ENCODE measurements at places on chromosomes 12 and 14. TPM values are rescaled to one million over a fixed set of nuclear protein-coding genes. Genes with fewer than 3 reads are reported as not detected.

GRCh38 chr12:26798023-26798422 lies 35.0 kb downstream of the ITPR2 start:
- H3K4me3 ChIP-seq = no peak overlapping the region
- no peaks in the 10 kb centered on the region for H3K27me3 ChIP-seq
- H3K27ac ChIP-seq = no peak overlapping the region
- no peak for DNase-seq

SMARCD1 gene
- total RNA-seq = 62.3 TPM

DNA sequence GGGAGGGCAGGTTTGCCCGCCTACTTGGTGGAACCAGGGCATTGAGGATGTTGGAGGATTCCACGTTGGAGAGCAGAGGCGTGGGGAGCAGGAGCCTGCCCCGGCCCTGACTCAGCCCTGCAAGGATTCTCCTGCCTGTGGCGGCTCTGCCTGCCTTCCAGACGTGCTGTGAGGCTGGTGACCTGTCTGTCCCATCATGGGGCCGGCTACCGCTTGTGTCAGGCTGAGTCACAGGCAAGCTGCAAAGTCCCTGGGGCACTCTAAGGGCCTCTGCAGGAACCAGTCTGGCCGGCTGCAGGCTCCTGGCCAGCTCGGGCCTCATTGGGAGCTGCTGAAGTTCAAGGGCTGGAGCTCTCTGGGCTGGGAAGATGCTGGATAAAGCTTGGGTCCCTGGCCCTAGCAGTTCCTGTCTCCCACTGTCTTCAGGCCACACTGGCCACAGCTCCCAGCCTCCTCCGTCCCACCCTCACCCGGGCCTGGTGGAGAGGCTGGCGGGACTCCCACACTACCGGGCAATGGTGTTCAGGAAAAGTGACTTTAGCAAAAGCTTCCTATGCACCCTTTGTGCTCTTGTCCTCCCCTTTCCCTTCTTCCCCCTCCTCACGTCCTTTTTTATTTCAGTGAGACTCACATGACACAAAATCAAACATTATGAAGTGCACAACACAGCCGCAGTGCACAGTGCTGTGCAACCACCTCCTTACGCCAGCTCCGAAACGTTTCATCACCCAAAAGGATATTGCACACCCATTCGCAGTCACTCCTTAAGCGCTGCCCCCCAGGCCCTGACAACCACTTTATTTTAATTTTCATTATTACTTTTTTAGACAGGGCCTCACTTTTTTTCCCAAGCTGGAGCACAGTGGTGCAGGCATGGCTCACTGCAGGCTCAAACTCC lies 22.0 kb upstream of the ULK1 start:
- no peak for DNase-seq
- H3K27me3 ChIP-seq = no peaks in the 10 kb centered on the region
- H3K4me1 ChIP-seq = no peaks in the 10 kb centered on the region

- peak overlapping the region; percentile 68 for H3K27ac ChIP-seq
- peaks cover 40% of the 10 kb centered on the region for H3K36me3 ChIP-seq
- DNase-seq = no peak
- peaks cover 61% of the 10 kb centered on the region for H3K4me1 ChIP-seq
These were observed 4.8 kb downstream of the ELK3 start for GRCh38 chr12:96198965-96199364.

DNA sequence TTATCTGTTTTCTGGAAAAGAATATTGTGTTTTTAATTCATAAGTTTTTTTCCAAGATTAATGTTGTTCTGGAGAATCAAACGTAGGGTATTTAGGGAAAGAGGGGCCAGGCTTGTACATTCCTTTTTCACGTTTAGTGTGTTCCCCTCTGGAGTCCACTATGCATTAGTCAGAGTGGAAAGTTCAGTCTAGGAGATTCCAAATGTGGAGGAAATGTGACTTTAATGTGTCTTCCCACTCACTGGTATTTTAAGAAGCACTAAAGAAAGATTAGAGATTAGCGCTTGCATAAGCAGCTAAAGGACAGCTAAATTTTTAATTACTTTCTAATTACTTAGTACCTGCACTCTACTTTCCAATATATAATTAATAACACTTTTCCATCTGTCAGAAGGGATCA lies 4.4 kb upstream of the PDE6H start:
- no peak overlapping the region for H3K4me3 ChIP-seq
- peaks cover 33% of the 10 kb centered on the region for H3K4me1 ChIP-seq
- H3K36me3 ChIP-seq = peaks cover 13% of the 10 kb centered on the region

DNA sequence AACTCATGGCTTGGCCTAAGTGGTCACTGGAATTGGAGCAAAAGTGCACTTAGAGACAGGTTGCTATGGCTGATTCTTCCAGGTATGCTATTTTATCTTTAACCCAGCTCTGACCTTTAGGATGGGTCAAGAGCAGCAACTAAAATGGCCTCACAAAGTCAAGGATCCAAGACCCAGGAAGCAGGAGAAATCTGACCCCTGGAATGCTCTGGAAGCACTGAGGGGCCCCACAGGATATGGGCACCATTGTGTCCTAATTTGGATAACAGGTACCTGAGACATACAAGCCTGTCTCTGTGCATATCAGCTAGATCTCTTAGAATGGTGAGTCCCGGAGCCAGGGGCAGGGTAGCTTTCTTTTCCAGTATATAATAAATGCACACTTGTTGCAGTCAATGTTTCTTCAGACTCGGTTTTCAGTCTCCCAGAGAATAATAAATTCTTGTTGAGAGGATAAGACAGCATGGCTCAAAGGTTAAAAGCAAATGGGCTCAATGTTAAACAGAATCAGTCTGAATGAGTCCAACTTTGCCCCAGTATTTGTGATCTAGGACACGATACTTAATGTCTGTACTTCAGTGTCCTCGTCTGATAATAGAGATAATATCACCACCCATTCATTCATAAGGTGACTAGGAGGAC lies 29.3 kb upstream of the TMCC3 start:
- no peak overlapping the region for H3K4me3 ChIP-seq
- peaks cover 12% of the 10 kb centered on the region for H3K4me1 ChIP-seq

- peaks cover 74% of the 10 kb centered on the region for H3K36me3 ChIP-seq
- H3K4me3 ChIP-seq = no peak overlapping the region
- H3K27me3 ChIP-seq = no peaks in the 10 kb centered on the region
- no peak for DNase-seq
- peaks cover 2% of the 10 kb centered on the region for H3K4me1 ChIP-seq
These were observed 76.9 kb downstream of the ATF7IP start for GRCh38 chr12:14442221-14442881.

DNA sequence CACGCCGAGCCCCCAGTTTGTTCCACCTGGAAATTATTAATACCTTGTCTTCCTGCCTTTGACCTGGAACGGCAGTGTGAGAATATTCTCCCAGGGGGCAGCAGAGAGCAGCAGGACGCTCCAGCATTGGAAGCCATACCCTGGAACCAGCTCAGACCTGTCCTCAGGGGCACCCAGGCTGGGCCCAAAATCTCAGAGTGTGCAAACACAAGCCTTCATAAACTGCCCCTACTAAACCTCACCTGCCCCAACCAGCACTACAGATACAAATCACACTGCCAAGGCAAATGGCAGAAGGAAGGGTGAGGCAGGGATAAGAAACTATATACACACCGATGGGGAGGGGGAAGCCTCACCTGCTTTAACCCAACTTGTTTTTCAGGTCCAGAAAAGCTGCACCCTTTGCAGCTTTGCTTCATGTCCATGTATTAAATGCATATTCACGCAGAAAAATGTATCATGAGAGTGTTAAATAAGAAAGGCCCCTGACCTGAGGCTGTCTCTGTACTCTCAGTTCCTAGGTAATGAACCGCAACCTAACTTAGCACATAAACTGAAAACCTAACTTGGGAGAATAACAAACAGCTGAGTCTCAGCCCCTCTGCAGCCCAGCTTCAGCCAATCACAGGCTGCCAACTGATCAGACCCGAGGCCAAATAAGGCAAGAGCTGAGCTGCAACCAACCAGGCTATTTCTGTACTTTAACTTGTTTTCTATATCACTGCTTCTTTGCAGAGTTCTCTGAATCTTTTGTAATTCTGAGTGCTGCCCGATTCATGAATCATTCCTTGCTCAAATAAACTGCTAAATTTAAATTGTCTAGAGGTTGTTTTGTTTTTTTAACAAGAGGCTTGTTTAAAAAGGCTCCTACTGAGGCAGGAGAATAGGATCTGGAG lies 130.1 kb downstream of the SPTSSA start:
- H3K27me3 ChIP-seq = no peaks in the 10 kb centered on the region
- no peak overlapping the region for H3K4me3 ChIP-seq
- H3K4me1 ChIP-seq = peaks cover 14% of the 10 kb centered on the region
- H3K27ac ChIP-seq = no peak overlapping the region
- peak; percentile 64 for DNase-seq
- H3K36me3 ChIP-seq = no peaks in the 10 kb centered on the region

ADAM20 gene
- 0.17 TPM for total RNA-seq

- DNase-seq = no peak
- H3K4me3 ChIP-seq = no peak overlapping the region
- no peak overlapping the region for H3K27ac ChIP-seq
- peaks cover 40% of the 10 kb centered on the region for H3K36me3 ChIP-seq
- no peaks in the 10 kb centered on the region for H3K27me3 ChIP-seq
These were observed 76.1 kb upstream of the GPHB5 start for GRCh38 chr14:63394841-63395240.

DNA sequence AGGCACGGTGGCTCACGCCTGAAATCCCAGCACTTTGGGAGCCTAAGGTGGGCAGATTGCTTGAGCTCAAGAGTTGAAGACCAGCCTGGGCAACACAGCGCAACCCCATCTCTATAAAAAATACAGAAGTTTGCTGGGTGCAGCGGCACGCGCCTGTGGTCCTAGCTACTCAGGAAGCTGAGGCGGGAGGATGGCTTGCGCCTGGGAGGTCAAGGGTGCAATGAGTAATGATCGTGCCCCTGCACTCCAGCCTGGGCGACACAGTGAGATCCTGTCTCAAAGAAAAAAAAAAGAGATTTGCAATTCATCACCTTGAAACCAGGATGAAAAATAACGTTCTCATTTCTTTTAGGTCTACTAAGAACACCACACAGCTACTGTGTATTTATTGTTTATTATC lies 4.0 kb downstream of the STX2 start:
- no peaks in the 10 kb centered on the region for H3K27me3 ChIP-seq
- no peak overlapping the region for H3K4me3 ChIP-seq
- H3K36me3 ChIP-seq = peaks cover 2% of the 10 kb centered on the region
- no peak for DNase-seq
- peaks cover 42% of the 10 kb centered on the region for H3K4me1 ChIP-seq
- no peak overlapping the region for H3K27ac ChIP-seq

- H3K27me3 ChIP-seq = peaks cover 13% of the 10 kb centered on the region
- H3K4me1 ChIP-seq = no peaks in the 10 kb centered on the region
- no peak overlapping the region for H3K4me3 ChIP-seq
- H3K27ac ChIP-seq = no peak overlapping the region
These were observed 92.1 kb upstream of the OTX2 start for GRCh38 chr14:56902385-56902784.

- H3K27me3 ChIP-seq = no peaks in the 10 kb centered on the region
- peaks cover 1% of the 10 kb centered on the region for H3K36me3 ChIP-seq
- H3K4me1 ChIP-seq = peaks cover 25% of the 10 kb centered on the region
- no peak overlapping the region for H3K27ac ChIP-seq
These were observed 61.6 kb downstream of the RAD51B start for GRCh38 chr14:67881225-67881624.

DNA sequence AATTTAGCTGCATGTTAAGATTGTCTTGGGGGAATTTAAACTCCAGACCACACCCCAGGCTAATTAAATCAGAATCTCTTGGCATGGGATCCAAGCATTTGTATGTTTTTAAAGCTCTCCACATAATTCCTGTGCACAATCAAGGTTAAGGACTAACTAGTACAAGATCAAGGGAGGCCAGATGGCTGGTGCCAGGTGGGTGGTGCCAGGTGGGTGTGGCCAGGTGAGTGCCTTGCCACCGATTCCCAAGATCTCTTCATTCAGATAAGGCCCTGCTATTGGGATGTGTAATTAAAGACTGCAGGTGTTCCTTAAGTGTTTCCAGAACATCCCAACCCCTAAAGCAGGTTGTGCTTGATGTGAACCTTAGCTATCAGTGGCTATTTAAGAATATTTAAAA lies 75.1 kb downstream of the NRXN3 start:
- no peaks in the 10 kb centered on the region for H3K36me3 ChIP-seq
- H3K27me3 ChIP-seq = no peaks in the 10 kb centered on the region
- H3K4me1 ChIP-seq = no peaks in the 10 kb centered on the region
- no peak overlapping the region for H3K4me3 ChIP-seq
- no peak overlapping the region for H3K27ac ChIP-seq
- no peak for DNase-seq

DNA sequence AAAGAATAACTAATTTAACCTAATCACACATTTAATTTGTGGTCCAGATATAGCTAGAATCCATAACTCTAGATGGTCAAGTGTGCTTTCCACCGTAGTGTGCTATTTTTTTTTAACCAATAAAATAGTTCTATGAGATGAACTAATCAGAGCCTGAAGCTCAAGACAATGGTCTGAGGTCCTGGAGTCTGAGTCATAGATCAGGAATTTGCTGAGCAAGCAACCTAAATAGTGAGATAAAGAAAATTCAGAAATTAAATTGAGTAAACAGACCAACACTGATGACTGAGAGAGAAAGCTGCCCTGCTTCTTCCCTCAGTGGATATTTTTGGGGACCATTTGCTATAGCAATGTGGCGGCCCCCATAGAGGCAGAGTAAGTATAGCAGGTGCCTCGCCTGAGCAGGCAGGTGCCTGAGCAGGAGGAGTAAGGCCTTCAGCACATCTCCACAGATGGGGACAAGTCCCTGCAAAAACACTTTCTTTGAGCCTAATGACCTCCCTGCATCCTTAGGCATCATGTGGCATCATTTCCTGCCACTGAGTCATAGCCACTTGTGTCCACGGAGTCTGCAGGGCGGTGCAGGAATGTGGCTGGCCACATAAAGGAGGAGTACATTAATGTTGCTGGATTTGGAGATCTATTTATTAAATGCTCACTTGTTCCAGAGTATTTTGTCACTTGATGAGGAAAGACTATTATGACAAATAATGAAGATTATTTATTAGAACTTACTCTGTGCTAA lies 13.9 kb upstream of the CLEC4E start:
- no peaks in the 10 kb centered on the region for H3K4me1 ChIP-seq
- H3K27ac ChIP-seq = no peak overlapping the region
- no peak overlapping the region for H3K4me3 ChIP-seq

- DNase-seq = peak; percentile 35
- H3K27me3 ChIP-seq = peaks cover 85% of the 10 kb centered on the region
- H3K27ac ChIP-seq = no peak overlapping the region
- peaks cover 2% of the 10 kb centered on the region for H3K36me3 ChIP-seq
These were observed 1.8 kb upstream of the BHLHE41 start for GRCh38 chr12:26126340-26127284.

DNA sequence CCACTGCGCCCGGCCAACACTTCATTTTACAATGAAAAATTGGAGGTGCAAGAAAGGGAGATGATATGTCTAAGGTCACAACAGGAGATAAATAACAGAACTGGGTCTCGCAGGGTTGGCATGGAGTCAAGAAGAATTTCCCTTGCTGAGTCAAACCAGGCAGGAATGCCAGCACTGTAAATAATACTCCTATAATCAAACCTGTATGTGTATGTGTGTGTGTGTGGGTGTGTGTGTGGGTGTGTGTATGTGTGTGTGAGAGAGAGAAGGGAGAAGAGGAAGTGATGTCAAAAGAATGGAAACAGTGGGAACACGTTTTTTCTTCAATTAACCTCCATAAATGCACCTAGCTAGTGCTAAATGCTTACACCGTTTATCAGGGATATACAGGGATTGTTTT lies 70.4 kb downstream of the TMEM116 start:
- peaks cover 21% of the 10 kb centered on the region for H3K4me1 ChIP-seq
- H3K27me3 ChIP-seq = no peaks in the 10 kb centered on the region
- no peaks in the 10 kb centered on the region for H3K36me3 ChIP-seq
- DNase-seq = no peak

All from activated CD4-positive, alpha-beta T cell treated with anti-CD3 and anti-CD28 coated beads, Interleukin-2, amount 10 ng/mL, durations not matched to agents 7 days and 5 days (primary cell).